T follicular helper cell (primary cell): ENCODE measurements at places on chromosomes 4 and X.

DNA sequence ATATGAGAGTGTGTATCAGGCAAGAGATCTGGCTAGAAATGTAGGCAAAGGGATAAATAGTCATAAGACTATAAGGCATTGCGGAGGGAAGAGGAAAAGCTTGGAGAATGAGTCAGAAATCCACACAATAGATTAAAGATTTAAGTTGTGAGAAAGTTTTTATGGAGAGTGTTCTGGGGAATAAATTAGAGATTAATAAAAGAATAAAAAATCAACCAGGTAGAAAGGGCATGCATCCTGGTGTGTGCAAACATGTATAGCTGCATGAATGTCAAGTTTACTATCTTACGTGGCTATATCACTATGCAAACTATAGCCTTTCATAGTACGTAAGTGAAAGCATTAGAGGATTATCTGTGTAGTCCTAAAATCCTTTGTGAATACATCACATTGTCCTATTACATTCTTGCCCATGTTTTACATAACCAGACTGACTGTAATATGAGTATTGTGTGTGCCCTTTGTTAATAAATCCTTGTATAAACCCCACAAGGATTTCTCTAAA is 36.9 kb downstream of the SNCA start:
- DNase-seq, result no peak

DNA sequence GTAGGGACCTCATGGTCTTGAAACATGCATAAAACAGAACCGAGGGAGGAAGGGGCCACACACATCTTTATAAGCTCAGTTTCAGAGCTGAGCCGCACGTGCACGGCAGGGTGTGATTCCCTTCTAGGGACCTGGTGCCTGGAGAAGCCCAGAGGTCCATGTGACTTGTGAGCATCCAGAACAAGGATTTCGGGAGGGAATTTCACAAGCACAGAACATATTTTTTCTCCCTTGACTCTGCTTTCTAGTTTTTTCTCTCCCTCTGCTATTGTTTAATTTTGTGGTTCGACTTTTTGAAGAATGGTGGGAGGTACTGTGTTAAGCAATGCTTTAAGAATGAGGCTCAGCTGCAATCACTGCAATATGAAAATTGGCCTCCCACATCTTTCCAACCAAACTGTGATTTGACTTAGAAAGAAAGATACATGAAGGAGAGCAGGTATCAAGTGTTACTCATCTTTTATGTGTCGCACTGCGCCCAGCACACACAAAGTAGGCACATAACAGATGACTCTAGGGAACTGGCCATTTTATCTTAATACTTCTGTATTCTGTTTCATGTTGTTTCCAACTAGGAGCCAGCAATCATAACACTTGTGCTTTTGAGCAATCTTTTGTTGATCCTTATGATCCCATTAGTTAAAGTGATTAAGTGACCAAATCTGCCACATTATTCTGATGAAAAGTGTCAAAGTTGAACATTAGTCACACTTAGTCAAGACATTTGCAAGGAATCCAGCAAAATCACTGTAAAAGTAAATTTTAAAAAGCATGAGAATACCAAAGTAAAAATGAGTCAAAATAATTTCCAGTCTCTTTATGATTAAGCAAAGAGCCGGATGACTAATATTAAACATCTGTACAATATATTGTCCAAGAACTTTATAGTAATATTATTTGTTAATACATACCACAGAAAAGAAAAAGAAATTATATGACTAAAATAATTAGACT is 86.4 kb downstream of the SHISA3 start:
- DNase-seq, result no peak

- no peak for DNase-seq
Observed at GRCh38 chr4:37740546-37740945, 54.4 kb upstream of the RELL1 start.

GRCh38 chr4:170853422-170854021 is 763.8 kb upstream of the AADAT start:
- no peak for DNase-seq

- DNase-seq, result no peak
Observed at GRCh38 chr4:107888237-107888636, 43.1 kb upstream of the CYP2U1 start.

GRCh38 chr4:43148481-43148880 is 256.0 kb downstream of the GRXCR1 start:
- no peak for DNase-seq

DNA sequence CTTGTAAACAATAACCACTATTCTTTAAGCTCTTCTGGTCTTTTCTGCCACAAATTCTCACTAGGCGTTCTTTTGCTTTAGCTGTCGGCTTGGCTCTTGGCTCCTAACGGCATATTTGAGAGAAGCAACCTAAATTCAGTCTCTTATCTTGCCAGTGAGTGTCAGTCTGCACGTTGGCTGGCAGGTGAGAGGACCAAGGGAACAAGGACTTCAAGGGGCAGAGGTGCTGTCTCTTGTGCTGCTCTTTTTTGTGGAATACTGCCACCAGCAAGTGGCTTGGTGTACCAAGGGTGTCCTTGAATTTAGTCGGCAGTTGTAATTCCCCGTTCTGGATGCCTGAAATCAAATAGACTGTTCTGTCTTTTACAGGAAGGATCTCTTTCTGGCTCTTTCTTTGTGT is 77.8 kb upstream of the SLC4A4 start:
- no peak for DNase-seq

GRCh38 chrX:41352329-41352838 is 18.4 kb downstream of the DDX3X start:
- no peak for DNase-seq

DNA sequence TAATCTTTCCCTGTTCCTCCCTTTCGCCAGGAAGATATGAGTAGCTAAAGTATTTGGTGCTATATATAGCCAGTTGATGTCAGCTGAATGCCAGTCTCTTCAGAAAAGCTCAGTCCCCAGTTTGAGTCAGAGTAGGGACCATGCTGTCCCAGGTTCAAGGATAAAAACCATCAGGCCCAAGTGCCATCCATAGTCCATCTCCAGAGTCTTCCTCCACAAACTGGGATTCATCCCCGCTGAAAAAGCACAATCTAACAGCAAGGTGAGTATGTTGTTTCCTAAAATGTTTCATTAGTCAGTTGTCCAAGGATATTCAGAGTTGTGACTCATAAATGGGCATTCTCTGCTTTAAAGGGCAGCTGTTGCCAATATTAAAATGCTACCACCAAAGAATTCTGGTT is at the start of gene MYOZ2:
Gene MYOZ2 (plus strand): TSS at position 112 of the 401 bp plus-strand sequence. CDS start 694 bp downstream, outside the sequence.
- DNase-seq, result no peak

GRCh38 chr4:85369703-85370380 is 105.1 kb upstream of the ARHGAP24 start:
- no peak for DNase-seq

- no peak for DNase-seq
Observed at GRCh38 chrX:134258202-134258601, 21.2 kb downstream of the CCDC160 start.

- no peak for DNase-seq
Observed at GRCh38 chr4:144739511-144740033, 93.6 kb downstream of the HHIP start.

- no peak for DNase-seq
Observed at GRCh38 chr4:158079661-158080060, 93.2 kb downstream of the GASK1B start.

GRCh38 chr4:71187404-71188155 is 151.2 kb upstream of the SLC4A4 start:
- no peak for DNase-seq

- DNase-seq, result no peak
Observed at GRCh38 chr4:5365071-5366008, 314.1 kb downstream of the STK32B start.

GRCh38 chr4:88533088-88533790 is 9.7 kb upstream of the PYURF start:
- DNase-seq, result no peak

- no peak for DNase-seq
Observed at GRCh38 chr4:152206185-152206584, 329.7 kb downstream of the FBXW7 start.

GRCh38 chrX:72536542-72536941 is 36.1 kb downstream of the HDAC8 start:
- DNase-seq, result no peak

DNA sequence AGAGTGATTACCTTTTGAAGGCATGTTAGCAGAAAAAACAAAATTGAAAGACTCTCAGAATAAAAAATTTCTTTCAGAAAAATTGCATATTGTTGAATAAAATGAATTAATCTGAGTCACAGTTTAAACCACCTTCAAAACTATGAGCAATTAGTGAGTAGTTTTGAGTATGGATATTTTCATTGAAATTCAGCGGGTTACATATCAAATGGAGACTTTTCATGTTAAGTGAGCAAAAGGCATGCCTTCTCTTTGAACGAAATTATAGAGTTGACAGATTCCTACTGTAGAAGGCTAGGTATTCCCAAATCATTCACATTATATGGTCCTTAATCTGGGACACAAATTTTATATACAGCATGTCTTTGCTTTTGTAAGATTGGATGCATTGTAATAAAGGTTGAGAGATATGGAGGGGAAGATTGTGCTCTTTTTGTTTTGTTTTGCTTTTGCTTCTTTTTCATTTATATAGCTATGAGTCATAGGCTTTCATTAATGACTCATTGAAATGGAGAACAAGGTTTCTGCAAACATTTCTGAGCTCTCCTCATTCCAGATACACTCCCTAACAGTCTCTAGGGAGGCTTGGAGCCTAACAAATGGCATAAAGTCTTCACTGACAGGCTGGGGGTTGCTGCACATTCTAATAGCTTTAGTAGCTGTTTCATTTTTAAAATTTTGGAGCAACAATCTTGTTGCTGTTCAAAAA is 21.6 kb downstream of the PCDH18 start:
- no peak for DNase-seq

DNA sequence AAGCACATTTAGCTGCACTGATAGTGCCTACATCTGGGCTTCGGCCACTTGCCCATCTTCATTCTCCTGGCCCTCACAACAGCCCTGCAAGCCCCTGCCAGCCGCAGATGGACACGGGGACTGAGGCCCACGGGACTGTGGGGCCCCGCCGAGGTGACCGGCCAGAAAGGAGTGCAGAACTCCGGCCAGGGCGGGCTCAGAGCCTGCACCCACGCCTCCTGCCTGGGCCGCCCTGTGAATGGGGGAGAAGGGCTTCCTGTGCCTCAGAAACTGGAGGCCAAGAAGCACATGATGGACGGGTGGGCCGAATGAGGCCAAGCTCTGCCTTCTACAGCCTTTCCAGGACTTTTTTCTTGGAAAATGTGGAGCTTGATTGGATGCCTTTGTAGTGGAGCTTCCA is 35.7 kb upstream of the HGFAC start:
- DNase-seq, result no peak

GRCh38 chrX:281166-281999 is at the start of gene PLCXD1:
PLCXD1 (plus strand) TSS chrX:281381; CDS start chrX:284188, 2,807 bp downstream.
- DNase-seq, result no peak

DNA sequence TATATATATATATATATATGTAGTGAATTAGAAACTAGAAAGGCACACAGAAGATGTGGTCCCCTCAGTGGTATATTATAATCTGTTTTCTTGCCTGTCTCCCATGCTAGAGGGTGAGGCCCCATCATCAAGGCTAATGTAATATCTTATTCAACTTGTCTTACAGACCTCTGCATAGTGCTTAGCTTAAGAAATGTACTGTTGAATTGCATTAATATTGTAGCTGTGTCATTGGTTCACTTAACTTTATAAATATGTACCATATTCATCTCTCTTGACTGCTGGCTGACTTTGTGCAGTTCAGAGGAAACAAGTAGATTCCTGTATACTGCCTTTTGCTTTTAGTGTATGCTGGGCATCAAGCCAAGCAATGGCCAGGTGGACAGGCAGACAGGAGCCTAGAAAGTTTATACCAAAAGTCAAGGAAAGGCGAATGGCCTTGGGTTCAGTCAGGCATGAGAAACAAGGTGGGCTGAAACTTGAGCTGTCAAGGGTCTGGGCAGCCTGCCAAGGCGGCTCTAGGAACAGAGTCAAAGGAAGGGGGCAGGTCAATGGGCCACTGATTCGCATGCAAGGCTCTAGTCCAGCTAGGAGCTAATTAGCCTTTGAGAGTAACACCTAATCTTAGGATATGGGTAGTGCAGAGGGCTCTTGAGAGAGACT is 78.8 kb upstream of the LEF1 start:
- no peak for DNase-seq

DNA sequence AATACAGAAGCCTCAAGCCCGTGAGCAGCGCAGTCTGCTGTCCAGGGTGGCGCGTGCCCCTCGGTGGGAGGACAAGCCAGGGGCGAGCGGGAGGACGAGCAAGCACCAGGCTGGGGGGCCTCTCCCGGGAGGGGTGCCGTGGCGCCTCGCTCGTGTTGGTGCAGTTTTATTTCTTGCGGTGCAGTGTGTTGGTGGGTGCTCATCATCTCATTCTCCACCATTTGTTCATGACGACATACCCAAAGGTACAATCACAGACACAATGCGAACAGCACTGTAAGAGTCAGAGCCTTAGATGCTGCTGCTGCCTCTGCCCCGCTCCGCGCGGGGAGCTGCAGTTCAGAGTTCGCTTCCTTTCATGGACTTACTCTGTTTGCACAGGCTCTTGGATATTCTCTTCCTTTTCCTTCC is 30.3 kb downstream of the RGS12 start:
- no peak for DNase-seq

DNA sequence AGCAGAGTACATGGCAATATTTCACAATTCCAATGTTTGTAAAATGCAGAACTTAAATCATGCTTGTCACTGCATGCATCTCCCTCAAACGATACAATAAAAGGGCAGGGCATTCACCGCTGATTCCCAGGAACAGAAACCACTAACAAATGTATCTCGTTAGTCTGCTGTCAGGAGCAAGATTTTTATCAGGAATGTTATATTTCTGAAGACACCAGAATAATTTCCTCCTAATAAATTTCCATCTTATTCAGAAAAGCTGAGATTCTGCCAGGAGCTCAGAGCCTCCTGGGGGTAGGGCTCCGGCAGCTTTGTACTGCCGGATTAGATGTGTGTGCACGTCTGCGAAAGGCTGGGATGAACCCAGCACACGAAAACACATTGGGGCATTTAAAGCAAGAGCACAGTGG is 54.0 kb upstream of the LDB2 start:
- DNase-seq, result no peak

DNA sequence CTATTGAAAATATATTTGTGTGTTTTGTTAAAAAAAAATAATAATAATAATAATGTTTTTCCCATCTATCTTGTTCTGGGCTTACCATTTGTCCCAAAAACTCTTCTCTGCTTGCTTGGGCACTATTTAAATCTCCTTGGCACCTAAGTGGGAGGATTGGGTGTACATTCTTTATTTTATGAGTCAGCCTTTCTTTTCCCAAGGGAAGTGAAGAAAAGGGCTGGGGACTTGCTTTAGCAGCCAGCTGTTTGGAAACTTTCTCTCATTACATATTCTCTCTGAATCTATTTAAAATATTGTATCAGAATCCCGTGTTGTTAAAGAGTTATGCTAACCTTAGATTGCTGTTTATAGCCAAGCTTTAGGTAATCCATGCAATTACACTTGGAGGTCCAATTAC is 2332.4 kb downstream of the ARAP2 start:
- DNase-seq, result no peak
